ENCODE measurements at places on chromosomes 7 and 10. TPM values are rescaled to one million over a fixed set of nuclear protein-coding genes. Genes with fewer than 3 reads are reported as not detected.

Gene PNLIP
- not detected for total RNA-seq

Gene NRBF2
- 22.2 TPM for total RNA-seq

Gene FAM25G
- total RNA-seq, result not detected

Gene ZNF12
- 28.9 TPM for total RNA-seq

Gene SFRP4
- total RNA-seq, result not detected

Gene MRC1
- not detected for total RNA-seq

Gene ATP5F1C
- 248 TPM for total RNA-seq

Gene TCERG1L
- not detected for total RNA-seq

Gene NACAD
- total RNA-seq, result not detected

Gene DNAH11
- 3.0 TPM for total RNA-seq

Gene CYP3A7
- not detected for total RNA-seq

Gene SYNPO2L
- total RNA-seq, result not detected

Gene PANK1
- 4.0 TPM for total RNA-seq

Gene COA1
- 54.3 TPM for total RNA-seq

Gene NMT2
- total RNA-seq, result 43.8 TPM

Gene CYP2C19
- 0.07 TPM for total RNA-seq

Gene CPXM2
- not detected for total RNA-seq

Gene CHN2
- 6.3 TPM for total RNA-seq

Gene NPSR1
- total RNA-seq, result not detected

Gene CHCHD1
- 27.6 TPM for total RNA-seq

Gene VSTM4
- total RNA-seq, result not detected

Gene HMX2
- not detected for total RNA-seq

Gene EBF3
- not detected for total RNA-seq

Gene INTS1
- 88.4 TPM for total RNA-seq

Gene IL2RA
- total RNA-seq, result 203 TPM

Gene ASB10
- total RNA-seq, result not detected

Gene ANLN
- 49.0 TPM for total RNA-seq

Gene SPDYE11
- not detected for total RNA-seq

Gene TAF3
- total RNA-seq, result 13.4 TPM

Gene METTL27
- 2.6 TPM for total RNA-seq

Gene ZPBP
- not detected for total RNA-seq

Gene GNB2
- 203 TPM for total RNA-seq

Gene PTPRN2
- 2.3 TPM for total RNA-seq

Gene PTPN20
- total RNA-seq, result 0.70 TPM

Gene DHTKD1
- 16.8 TPM for total RNA-seq

Gene C10orf62
- total RNA-seq, result not detected

Gene FRMPD2
- not detected for total RNA-seq

Gene LMBR1
- 52.0 TPM for total RNA-seq

Gene PARP12
- 76.0 TPM for total RNA-seq

Gene OGDHL
- total RNA-seq, result 0.10 TPM

Gene C7orf57
- 0.28 TPM for total RNA-seq

Gene NRAP
- not detected for total RNA-seq

Gene AGAP3
- total RNA-seq, result 23.9 TPM

Gene OPN4
- total RNA-seq, result not detected
